Left lobe of liver (tissue), 2 donors: ENCODE measurements at places on chromosomes 12 and 14. TPM values are rescaled to one million over a fixed set of nuclear protein-coding genes. Genes with fewer than 3 reads are reported as not detected.
A peak's percentile ranks its signal among the peaks of the same experiment; 100 is the strongest.

GRCh38 chr14:104425763-104426646 lies 153.6 kb upstream of the C14orf180 start:
- DNase-seq: no peak

- peak; percentile 81 for DNase-seq
Measured at GRCh38 chr12:89544681-89545184, 18.9 kb upstream of the POC1B start.

DNA sequence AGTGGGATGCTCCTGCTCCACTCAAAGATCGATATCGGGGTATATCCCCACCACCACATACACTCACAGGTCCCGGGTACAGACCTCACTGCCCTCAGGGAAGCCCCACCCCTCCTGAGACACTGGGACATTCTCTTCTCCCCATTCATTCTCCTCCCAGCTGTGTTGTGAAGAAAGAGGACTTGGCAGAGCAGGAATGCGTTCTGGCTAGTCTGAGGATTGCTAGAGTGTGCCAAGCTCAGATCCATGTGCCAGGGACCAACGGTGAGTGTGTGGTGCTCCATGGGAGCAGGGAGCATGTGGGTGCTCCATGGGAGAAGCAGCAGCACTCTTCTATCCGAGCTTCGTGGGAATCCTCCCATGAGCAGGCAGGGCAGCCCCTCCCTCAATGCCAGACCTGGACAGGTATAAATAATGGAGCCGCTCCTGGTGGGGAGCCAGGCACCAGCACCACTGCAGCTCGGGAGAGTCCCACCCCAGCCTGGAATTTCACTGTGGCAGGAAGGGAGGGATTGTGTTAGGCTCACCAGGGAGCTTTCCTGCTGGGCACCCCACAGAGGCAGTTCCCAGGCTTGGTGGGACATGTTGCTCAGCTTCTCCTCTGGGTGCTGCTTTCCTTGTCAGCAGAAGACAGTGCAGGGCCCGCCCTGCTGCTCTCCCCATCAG lies 2.3 kb upstream of the KRT5 start:
- DNase-seq: peak; percentile 34

GRCh38 chr14:69797573-69798338 lies 715 bp upstream of the SLC10A1 start:
- peak; percentile 73 for DNase-seq

DNA sequence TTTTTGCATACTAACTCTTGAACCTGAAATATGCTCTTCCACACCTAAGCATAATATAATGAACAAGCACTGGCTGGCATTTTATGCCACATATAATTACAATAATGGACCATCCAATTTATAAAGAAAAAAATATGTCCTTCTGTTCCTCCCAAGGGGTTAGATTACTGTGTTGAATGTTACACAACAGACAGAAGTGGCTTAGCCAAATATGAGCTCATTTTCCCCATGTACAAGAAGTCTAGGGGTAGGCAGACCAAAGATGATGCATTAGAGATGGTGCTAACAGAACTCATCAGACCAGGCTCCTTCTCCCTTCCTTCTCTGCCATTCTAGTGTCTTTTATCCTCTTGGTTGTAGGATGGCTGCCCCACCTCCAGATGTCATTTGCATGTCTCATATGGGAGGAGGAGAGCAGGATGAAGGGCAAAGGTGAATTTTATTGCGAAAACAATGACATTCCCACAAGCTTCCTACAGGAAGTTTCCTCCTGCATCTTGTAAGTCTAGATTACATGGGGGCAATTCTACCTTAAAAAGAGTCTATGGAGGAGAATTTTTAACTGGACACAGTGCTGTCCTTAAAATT lies 43.9 kb upstream of the SLC2A13 start:
- DNase-seq: no peak

- DNase-seq: no peak
Measured at GRCh38 chr12:16880864-16881285, 274.9 kb upstream of the LMO3 start.

GRCh38 chr12:28114488-28114887 lies 75.8 kb upstream of the CCDC91 start:
- no peak for DNase-seq

DNA sequence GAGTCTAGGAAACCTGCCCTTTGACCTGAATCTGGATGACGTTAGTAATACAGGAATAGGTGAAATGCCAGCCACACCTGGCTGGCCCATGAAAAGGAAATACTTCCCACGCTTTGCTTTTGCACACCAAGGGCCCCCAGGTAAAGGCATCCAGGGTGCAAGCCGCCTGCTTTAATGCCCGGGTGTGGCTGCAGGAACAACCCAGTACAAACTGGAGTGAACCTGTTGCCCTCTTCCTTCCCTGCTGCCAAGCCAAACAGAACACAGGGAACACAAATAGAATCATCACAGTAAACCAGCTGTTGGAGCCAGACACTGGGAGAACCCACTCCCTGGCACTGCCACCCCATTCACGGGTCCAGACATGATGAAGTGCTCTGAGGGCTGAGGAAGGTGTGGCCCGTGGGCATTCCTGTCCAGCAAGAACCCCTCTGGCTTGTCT lies 24.2 kb upstream of the FOS start:
- peak; percentile 93 for DNase-seq

- DNase-seq: peak; percentile 96
Measured at GRCh38 chr12:114684098-114684869, at the start of gene TBX3. TSS of gene TBX3 (minus strand) at chr12:114684175. CDS start at chr12:114683200, 975 bp downstream.

DNA sequence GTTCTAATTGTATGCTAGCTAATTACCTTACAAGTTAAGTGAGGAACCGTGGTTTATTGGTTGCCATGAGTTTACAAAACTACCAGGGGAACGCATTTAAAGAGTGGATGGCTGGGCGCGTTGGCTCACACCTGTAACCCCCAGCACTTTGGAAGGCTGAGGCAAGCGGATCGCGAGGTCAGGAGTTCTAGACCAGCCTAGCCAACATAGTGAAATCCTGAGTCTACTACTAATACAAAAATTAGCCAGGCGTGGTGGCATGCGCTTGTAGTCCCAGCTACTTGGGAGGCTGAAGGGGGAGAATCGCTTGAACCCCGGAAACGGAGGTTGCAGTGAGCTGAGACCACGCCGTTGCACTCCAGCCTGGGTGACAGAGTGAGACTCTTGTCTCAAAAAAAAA lies 2.2 kb downstream of the EIF5 start:
- no peak for DNase-seq

RNU4-1 gene
- 1,949 TPM for total RNA-seq

KRT80 gene
- total RNA-seq: 0.28 TPM

KRT74 gene
- not detected for total RNA-seq

IFI27 gene
- 20.4 TPM for total RNA-seq

LRRC9 gene
- total RNA-seq: not detected

TBX5 gene
- total RNA-seq: not detected

PMEL gene
- total RNA-seq: 5.4 TPM

KLHL33 gene
- total RNA-seq: 0.20 TPM

GLIPR1L2 gene
- total RNA-seq: 0.28 TPM

TMEM30B gene
- total RNA-seq: 10.5 TPM

APOF gene
- 188 TPM for total RNA-seq
